ENCODE measurements at places on chromosomes 5 and 9.

GRCh38 chr5:16902846-16903245 is 33.2 kb downstream of the MYO10 start:
- H3K27ac ChIP-seq: no peak overlapping the region
- no peaks in the 10 kb centered on the region for H3K27me3 ChIP-seq
- H3K4me3 ChIP-seq: no peak overlapping the region
- H3K4me1 ChIP-seq: peaks cover 14% of the 10 kb centered on the region

- H3K27me3 ChIP-seq: no peaks in the 10 kb centered on the region
- no peaks in the 10 kb centered on the region for H3K4me1 ChIP-seq
- H3K4me3 ChIP-seq: no peak overlapping the region
- H3K27ac ChIP-seq: no peak overlapping the region
Measured at GRCh38 chr9:7976167-7976755, 176.7 kb upstream of the DMAC1 start.

DNA sequence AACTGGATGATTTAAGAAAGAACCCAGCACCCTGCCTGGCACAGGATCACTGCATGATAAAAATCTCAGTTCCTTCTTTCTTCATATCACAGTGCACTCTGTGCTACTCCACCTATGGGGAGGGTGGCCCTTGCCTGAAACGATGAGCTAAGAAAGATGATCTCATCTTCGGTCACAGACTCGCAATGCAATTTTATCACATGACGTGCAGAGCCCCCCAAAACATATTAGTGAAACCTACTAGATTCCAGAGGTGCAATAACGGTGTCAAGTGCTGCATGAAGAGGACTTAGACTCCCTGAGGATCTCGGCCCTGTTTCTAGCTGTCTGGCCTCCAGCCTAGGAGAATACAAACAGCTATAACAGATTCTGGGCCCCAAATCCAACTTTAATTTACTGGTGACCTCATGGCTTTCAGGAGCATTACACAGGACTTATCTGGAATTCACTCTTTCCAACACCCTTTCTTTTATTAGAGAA is 104.0 kb downstream of the EBF1 start:
- peaks cover 9% of the 10 kb centered on the region for H3K4me1 ChIP-seq
- no peak overlapping the region for H3K4me3 ChIP-seq
- no peak overlapping the region for H3K27ac ChIP-seq
- DNase-seq: no peak

DNA sequence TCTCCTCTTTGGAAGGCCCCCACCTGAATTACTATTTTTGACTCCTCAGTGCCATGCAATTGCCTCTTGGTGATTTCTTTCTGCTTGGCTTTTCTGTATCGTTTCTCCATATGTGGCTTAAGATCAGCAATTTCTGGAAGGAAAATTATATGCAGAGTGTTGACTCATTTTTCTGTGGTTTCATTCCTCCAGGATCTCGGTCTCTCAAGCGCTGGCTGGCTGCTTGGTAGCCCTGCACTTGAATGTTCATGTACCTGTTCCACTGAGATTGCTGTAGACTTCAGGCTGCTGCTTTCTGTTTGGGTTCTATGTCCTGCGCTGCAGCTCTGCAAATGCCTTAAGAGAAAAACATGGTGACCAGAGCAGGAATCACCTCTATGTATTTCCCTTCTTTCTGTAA is 77.6 kb downstream of the INIP start:
- H3K27me3 ChIP-seq: no peaks in the 10 kb centered on the region
- H3K27ac ChIP-seq: no peak overlapping the region
- H3K36me3 ChIP-seq: no peaks in the 10 kb centered on the region
- no peak overlapping the region for H3K4me3 ChIP-seq
- DNase-seq: no peak

GRCh38 chr9:89649039-89649691 is 44.4 kb downstream of the GADD45G start:
- DNase-seq: no peak
- no peaks in the 10 kb centered on the region for H3K36me3 ChIP-seq
- peaks cover 23% of the 10 kb centered on the region for H3K27me3 ChIP-seq
- H3K4me1 ChIP-seq: no peaks in the 10 kb centered on the region
- no peak overlapping the region for H3K27ac ChIP-seq

DNA sequence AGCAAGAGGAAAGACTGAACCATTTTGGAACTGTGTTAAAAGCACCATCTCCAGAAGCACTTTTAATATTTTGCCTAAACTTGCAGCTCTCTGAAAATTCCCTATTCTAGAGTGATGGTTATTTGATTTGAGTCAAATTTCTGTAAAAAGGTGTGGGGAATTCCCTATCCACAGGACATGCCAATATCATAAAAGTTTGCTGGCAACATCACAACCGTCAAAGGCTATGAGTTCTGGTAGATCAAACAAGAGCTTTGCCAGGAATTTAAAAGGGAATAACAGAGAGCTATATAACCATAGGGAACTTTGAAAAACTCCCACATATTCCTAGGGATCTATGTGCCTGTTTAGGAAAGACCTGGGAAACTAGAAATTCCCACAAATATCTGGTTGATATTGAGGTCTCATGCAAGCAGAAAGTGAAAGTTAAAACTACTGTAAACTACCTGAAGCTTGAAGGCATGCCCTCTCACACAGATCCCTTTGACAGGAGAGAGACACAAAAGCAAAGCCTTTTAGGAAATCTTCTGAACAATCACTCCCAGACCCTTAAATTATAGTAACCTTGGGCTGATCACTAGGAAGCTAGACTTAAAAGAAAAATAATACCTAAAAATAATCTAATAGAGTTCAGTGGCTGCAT is 549.9 kb downstream of the ANXA1 start:
- no peaks in the 10 kb centered on the region for H3K36me3 ChIP-seq
- H3K27ac ChIP-seq: no peak overlapping the region
- no peak overlapping the region for H3K4me3 ChIP-seq
- no peaks in the 10 kb centered on the region for H3K4me1 ChIP-seq
- no peaks in the 10 kb centered on the region for H3K27me3 ChIP-seq
- DNase-seq: no peak

All from PC-3 (cell line).